Fibroblast of skin of left quadriceps (primary cell): ENCODE measurements at places on chromosomes 6 and 20.
A peak's percentile ranks its signal among the peaks of the same experiment; 100 is the strongest.

DNA sequence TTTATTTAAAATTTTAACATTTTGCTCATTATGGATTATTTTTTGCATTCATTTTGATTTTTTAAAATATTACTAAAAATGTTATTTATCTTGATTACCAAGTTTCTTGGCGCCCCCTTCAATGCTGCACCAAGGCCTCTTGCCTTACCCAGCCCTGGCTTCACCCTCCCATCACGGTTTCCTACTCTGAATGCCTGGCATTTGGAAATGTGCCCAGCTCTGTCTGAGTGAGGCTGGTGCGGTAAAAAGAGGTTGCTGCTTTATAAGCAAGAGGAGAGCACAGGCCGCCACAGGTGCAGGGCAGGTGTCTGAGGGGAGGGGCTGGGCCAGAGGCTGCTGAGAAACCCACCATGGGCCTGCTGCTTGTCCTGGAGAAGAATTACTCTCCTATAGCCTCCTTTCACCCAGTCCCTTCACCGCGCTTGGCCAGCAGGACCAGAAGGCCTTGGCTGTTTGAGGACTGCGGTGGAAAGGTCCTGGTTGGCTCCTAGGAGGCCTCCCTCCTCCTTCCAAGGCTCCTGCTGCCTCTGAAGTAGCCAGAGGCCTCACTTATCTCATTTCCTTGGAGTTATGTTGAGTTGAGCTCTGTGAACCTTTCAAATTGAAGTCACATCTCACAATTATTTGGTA lies 62.6 kb downstream of the BANF2 start:
- no peak for DNase-seq

- no peak for DNase-seq
Measured at GRCh38 chr6:147173675-147174308, 30.4 kb upstream of the STXBP5 start.

DNA sequence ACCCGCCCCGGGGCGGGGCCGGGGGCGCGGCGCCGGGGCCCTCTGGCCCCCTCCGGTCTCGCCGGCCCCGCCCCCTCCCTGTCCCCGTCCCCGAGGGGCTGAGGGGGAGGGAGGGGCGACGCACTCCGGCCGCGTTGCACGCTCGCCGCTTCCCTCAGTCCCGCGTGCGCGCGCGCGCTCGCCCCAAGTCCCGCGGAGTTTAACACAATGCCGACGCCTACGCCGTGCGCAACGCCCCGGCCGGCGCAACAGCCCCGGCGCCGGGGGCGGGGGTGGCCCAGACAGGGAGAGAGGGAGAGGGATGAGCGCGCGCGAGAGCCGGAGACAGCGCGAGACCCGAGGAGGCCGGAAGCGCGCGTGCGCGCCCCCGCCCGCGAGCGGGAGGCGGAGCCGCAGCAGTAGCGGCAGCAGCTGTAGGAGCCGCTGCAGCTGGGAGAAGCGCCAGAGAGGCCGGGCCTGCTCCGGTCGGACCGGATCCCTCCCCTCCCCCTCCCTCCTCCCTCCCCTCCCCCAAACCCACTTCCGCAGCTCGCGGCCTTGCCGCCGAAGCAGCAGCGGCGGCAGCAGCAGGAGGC lies 996 bp downstream of the ZBTB2 start:
- DNase-seq, result peak; percentile 99

DNA sequence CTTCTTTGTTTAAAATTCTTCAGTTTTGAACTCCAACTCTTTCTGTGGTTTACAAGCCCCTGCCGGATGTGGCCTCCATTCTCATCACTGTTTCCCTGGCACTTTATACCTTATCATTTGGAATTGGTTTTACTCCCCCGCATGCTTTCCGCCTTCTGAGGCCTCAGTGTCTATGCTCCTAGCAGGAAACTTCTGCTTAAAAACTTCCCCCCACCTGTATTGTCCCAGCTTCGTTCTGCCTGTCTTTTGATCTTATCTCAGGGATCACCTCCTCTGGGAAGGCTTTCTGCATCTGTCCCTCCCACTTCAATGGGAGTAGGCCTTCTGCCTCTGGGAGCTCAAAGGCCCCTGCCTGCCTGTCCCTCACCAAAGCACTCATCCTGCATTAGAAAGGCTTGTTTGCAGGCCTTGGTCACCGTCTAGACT lies 3.4 kb upstream of the ANGPT4 start:
- no peak for DNase-seq

DNA sequence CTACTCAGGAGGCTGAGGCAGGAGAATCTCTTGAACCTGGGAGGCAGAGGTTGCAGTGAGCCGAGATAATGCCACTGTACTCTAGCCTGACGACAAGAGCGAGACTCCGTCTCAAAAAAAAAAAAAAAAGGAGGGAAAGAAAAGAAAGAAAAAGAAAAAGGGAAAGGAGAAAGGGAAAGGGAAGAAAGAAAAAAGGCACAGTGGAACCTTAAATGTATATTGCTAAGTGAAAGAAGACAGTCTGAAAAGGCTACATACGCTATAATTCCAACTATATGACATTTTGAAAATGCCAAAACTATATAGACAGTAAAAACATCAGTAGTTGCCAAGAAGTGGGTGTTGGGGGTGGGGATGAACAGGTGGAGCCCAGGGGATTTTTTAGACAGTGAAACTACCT lies 16.2 kb downstream of the PPIL4 start:
- no peak for DNase-seq

DNA sequence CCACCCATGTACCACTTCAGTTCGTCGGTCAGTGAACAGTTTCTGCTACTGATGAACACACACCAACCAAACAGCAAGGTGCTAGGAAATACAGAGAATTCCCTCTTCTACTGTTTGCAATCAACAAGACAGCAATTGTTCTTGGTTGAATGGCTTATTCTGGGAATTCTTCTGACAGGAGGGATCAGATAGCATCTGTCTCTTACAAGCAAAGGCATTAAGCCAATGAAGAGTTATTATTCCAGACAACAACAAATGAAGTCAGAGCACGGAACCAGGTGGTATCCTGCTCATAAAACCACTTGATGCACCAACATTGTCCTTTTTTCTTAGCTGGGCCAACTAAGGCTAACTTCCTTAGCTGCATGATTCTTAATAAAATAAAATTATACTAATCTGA lies 37.8 kb downstream of the PTPRK start:
- DNase-seq, result no peak

GRCh38 chr6:170464524-170464979 lies 88.6 kb downstream of the PSMB1 start:
- DNase-seq, result no peak

DNA sequence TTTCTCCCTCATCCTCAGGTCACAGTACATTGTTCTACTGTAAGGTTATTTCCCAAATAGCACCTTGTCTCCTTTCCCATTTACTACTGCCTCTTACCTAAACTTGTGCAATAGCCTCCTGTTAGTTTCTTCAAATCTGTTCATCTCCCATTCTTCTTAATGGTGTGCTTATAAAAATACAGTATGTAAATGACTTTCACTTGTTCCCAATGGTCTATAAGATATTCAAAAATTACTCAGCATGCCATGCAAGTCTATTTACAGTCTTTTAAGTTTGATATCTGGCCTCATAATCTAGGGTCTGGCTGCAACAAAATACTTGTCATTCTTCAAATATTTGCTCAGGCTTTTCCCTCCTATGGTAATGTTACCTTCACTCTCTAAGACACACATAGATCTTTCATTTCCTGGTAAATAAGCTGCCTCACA lies 31.5 kb upstream of the RHAG start:
- DNase-seq, result no peak

- no peak for DNase-seq
Measured at GRCh38 chr20:6075428-6076219, 21.8 kb upstream of the LRRN4 start.

DNA sequence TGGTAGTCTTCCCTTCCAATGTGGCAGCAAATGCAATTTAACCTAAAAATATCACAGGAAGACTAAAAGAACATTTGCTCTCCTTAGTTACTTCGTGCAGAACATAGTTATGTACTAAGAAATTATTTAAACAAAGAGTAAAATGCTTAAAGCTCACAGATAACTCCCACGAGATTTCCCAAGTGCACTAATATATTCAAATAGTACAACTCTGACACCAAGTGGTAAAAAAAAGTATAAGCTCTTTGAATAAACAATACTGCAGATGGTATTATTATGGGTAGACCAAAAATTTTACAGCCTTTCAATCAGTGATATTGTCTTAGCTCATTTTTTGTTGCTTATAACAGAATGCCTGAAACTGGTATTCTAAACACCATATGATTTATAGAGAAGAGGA lies 52.8 kb upstream of the FILIP1 start:
- DNase-seq, result peak; percentile 20

DNA sequence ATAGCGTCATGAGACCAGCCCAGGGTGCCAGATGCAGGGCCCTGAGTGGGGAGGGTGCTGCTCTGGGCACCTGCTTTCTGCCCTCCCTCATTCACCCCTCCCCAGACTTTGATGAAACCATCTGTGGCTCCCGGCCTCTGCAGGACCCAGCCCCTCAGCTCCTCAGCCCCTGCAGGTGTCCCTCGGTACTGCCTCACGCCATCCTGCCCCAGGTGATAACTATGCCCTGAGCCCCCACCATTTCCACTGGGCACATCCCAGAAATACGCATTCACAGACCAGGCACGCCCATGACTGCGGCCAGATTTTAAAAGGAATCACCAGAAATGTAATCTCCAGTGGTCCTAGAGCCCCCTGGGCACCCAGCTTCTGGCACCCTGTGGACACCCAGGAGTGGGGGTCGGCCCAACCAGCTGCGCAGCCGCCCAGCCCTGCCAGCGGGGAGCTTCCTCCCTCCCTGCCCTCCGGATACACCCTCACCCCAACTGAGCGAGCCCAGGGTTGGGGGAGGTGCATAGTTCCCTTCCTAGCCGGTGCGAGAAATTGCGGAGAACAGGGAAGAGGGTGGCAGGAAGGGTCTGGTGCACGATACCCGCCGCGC lies 615 bp upstream of the NTSR1 start:
- no peak for DNase-seq
